ENCODE measurements at places on chromosomes 7 and 10.

DNA sequence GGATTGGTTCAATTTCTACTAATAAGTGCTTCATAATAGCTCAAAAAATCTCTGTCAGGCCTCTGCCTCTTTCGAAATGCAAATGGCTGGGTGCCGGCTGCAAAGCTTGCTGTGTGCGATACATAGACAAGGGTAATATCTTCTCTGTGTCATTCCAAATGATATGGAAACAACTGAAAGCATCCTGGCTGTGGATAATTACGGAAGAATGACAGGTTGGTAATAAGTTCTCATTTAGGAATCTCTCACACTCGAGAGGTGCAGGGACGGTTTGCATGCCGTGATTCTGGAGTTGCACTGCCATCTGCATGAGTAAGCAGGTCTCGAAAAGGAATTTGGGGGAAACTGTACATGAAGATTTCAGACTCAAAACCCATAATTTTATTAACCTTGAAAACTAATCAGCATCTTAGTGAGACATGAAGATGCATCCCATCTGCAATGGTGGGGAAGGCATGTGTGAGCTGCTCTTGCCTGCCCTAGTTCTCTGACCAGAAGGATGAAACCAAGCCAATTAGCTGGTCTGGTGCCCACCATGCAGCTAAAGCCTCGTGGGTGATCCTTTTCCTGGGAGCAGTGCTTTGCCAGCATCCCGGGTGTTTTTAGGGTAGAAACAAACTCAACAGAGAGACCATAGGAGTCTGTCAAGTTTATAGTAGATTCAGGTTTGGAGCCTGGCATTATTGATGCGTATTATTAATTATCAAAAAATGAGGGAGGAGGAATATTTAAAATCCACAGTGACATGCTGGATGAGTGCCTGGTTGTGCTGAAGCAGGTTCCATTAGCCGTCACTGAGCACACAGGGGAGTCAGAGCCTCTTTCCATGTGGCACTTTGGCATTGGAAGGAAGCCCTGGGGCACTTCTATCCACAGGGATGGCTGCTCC, 503.6 kb upstream of the MGMT start:
- DNase-seq: no peak

DNA sequence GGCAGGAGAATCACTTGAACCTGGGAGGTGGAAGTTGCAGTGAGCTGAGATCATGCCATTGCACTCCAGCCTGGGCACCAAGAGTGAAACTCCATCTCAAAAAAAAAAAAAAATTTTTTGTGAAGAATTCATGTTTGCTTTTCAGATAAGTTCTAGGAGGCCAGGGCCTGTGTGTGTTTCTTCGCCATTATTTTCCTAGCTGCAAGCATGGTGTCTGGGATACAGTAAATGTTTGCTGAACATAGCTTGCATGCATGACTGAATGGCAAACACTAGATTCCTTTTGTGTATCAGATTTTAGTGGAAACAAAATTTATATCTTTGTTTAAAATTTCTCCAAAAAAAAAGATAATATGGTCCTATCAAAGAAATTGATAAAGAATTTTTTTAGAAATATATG, 9.7 kb upstream of the MACC1 start:
- DNase-seq: no peak

GRCh38 chr7:7670490-7670889, 29.9 kb downstream of the UMAD1 start:
- DNase-seq: no peak

DNA sequence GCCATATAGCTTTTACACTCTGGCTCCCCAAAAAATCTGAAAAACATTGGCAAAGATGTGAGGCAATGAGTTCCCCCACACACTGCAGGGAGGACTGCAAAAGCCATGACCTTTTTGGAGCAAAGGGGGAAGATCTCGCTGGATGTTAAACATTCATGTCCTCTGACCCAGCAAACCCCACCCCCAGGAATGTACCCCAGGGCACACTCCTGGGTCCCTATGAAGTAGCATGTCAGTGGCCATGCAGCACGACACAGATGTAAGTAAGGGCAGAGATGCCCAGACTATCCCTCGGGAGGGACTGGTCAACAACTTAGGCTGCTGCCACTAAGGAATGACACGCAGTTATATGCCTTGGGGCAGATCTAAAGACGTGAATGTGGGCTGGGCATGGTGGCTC, 100.6 kb downstream of the DLG5 start:
- DNase-seq: no peak

DNA sequence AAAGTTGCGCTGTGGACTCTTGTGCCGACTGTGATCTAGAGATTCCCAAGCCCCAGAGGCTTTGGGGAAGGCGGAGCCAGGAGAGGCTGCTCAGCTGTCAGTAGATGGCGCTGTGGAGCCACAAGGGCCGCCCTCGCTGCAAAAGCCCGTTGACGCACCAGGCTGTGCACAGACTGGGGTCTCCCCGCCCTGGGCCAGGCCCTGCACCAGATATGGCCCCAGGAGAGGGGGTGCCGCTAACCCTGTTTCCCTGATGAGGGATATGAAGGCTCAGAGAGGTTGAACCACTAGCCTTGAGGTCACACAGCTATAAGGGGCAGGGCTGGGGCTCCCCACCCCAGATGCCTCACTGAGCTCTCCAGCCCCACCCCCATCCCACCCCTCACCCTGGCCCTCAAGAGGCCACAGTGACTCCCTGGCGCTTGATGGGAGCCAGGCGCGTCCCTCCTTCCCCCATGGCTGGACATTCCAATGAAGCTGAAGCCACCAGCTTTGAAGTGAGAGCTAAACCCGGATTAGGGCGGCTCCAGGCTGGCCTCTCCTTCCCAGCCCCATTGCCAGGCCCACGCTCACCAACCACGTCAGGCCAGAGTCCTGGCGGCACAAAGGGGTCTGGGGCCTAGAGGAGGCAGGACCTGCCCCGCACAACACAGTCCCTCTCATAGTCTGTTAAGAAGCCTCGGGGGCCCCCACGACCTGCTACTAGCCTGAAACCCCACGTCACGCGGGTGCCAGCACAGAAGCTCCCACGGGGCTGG, 26.4 kb downstream of the MYL10 start:
- DNase-seq: peak; percentile 5

GRCh38 chr10:69828144-69828870, 26.6 kb downstream of the COL13A1 start:
- DNase-seq: no peak

DNA sequence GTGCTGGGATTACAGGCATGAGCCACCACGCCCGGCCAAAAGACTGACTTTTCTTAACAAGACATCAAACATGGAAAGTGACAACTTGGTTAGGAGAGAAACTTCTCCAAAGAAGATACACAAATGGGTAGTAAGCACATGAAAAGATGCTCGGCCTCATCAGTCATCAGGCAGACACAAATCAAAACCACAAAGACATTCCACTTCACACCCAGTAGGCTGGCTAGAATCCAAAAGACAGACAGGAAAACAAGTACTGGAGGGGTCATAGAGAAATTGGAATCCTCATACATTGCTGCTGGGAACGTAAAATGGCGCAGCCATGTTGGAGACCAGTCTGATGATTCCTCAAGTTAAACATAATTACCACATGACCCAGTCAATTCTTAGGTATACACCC, 16.4 kb downstream of the SEPHS1 start:
- DNase-seq: no peak

- DNase-seq: no peak
Measured at GRCh38 chr7:91378131-91378530, 113.9 kb downstream of the FZD1 start.

GRCh38 chr10:15791816-15792524, 68.3 kb downstream of the MINDY3 start:
- DNase-seq: no peak

DNA sequence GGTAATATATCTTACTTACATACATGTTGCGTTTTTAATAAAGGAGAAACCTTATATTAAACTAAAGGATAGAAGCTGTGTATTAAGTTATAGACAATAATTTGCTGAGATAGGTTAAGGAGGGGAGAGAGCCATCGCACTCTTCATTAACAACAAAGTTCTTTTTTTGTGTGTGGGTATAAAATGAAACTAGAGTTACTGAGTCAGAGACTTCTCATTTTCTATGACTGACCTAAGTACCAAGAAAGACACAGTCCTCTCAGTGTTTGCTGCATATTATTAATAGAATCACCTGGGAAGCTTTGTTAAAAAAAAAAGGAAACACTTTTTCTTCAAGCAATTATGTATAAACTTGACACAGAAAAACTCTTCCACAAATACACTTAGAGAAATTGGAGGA, 31.4 kb downstream of the FEZF1 start:
- no peak for DNase-seq

Data from GM12864 (cell line).